ENCODE measurements at places on chromosomes 3 and 15.
A peak's percentile ranks its signal among the peaks of the same experiment; 100 is the strongest.

DNA sequence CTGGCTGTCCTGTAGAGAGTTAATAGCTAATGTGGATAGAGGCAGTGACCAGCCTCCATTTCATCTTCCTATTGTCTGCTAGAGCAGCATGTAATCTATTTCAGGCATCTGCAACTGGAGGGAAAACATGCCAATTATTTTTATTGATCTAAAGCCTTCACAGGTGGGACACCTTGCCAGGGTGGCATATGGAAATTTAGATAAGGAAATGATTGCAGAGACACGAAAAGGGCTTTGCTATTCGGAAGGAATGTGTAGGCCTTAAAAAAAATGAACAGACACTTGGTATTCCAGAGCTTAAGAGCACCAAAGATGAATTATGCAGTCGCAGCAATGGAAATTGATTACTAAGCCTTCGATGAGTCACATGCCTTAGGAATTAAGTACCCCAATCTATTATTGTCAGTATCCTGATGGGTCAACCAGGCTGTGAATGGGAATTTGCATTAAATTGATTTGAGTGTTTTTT is 454.7 kb downstream of the SQOR start:
- no peak for DNase-seq

- DNase-seq = no peak
Measured at GRCh38 chr3:25748189-25748588, 35.1 kb downstream of the NGLY1 start.

DNA sequence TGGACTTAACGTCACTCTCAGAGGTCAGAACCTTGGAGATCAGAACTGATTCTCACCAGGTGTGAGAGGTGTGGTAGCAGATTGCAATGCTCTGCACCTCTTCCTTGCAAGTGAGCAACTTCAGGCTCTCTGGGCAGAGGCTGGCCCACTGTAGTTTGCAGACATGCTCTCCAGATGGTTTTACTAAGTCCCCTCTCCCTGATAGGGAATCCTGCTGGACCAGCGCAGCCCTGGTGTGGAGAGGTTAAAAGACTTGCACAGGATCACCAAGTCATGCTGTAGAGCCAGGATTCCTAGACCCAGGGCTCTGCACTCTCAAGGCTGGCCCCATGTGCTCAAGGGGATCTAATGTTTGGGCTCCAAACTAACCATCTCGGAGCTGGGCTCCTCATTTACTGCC is 62.2 kb downstream of the RPL39L start:
- DNase-seq = no peak

DNA sequence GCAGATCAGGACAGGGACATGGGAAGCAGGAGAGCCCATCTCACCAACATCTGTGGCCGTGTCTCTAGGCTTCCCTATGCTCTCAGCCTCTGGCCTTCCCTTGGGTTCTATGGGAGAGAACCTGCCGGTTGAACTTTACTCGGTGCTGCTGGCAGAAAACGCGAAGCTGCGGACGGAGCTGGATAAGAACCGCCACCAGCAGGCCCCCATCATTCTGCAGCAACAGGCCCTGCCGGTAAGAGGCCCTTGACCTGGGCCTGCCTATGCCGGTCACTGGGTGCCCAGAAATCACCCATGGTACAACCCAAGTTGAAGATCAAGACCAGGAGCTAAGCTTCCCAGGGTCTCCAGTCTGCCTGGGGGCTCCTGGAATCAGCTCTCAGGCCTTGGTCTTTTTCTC is 34.8 kb downstream of the CYP11A1 start:
- no peak for DNase-seq

GRCh38 chr15:48643206-48643605 is 2.3 kb downstream of the FBN1 start:
- DNase-seq = no peak

DNA sequence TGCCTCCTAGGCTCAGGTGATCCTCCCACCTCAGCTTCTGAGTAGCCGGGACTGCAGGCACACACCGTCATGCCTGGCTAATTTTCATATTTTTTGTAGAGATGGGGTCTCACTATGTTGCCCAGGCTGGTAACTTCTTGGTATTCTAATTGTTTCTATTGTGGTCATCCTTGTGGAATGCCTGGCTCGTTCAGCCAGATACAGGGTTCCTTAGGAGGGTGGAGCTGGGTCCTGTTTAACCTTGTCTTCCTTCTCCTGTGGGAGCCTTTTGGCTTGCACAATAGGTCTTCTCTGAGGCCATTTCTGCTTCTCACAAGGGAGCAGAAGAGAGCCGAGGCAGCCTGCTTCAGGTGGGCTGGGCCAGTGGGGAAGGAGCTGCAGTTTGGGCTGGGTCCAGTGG is 15.7 kb downstream of the PLEKHO2 start:
- no peak for DNase-seq

GRCh38 chr3:104070906-104071305 is 1295.8 kb upstream of the ALCAM start:
- no peak for DNase-seq

DNA sequence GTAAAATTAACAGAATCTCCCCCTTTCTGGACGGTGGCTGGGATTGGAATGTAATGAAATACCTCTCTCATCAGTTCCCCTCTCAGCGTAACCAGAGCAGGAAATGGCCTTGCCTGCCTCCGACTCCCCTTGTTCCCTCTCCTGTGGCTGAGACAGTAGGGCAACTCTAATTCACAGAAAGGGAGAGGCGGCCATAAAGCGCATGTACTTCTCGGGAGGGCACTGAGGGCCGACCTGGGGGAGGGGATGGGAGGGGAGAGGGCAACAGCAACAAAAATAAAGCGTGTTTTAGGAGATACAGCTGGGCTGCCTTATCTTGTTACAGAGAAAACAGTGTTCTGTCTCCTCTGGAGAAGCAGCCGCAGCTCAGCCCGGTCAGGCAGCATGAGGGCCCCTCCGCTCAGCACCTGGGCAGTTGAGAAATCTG is 783.3 kb upstream of the ARRDC4 start:
- DNase-seq = peak; percentile 27

- peak; percentile 23 for DNase-seq
Measured at GRCh38 chr3:181176601-181177000, 187.1 kb upstream of the DNAJC19 start.

GRCh38 chr3:143121241-143122088 is 1.9 kb downstream of the CHST2 start:
- DNase-seq = peak; percentile 83

- peak; percentile 57 for DNase-seq
Measured at GRCh38 chr3:124281453-124282316, 289.8 kb upstream of the ROPN1 start.

GRCh38 chr15:27214961-27215360 is 244.0 kb downstream of the GABRG3 start:
- no peak for DNase-seq

GRCh38 chr3:169147238-169148008 is 516.1 kb downstream of the MECOM start:
- peak; percentile 76 for DNase-seq

GRCh38 chr15:92903631-92903965 is 3.5 kb downstream of the CHD2 start:
- DNase-seq = no peak

DNA sequence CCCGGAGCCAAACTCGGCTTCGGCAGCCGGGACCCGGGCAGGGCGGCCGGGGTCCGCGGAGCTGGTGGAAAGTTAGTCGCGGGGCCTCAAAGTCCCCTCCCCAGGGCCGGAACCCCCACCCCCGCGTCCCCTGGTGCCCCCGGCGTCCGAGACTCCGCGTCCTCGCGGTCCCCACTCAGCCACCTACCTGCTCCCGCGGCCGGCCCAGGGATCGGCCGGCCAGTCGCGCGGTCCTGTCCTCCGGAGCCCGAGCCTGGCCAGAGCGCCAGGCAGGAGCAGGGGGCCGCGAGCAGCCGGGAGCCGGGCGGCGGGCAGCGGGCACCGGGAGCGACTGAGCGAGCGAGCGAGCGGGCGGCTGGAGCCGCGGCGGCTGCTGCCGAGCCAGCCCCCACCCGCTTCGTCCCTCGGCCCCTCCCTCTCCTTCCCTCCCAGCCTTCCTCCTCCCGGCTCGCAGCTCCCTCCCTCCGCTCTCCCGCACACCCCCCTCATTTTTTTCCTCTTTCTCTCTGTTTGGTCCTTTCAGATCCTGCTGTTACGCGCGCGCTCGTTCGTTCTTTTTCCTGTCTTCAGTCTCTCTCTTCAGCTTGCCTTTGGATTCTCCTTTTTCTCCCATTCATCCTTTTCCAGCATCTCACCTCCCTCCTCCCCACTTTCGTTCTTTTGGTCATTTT is at the start of gene MEGF11:
MEGF11 (minus strand) TSS at position 333 of the 671 bp plus-strand sequence. CDS start 125,347 bp downstream, outside the sequence.
- no peak for DNase-seq

GRCh38 chr3:50714946-50715345 is 40.2 kb downstream of the DOCK3 start:
- no peak for DNase-seq

Measured in NT2/D1 (cell line).